ENCODE measurements at places on chromosomes 4 and X.

DNA sequence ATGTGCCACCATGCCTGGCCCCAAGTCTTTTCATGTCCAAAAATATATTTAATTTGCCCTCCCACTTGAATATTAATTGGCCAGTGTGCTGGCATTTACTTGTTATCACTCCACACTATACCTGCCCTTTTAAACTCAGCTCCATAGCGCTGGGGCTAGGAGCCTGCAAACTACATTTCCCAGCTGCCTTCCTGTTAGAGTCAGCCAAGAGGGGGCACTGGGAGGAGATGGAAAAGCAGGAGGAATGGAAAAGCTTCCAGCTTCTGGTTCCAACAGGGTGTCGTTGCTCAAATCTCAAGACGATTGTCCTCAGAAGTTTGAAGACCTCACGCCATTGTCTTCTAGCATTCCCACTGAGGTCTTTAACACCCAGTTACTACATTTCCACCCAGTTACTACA lies 315.5 kb downstream of the BCOR start:
- no peak for DNase-seq

- DNase-seq: no peak
These were observed 65.8 kb upstream of the SLC4A4 start for GRCh38 chr4:71272976-71273375.

GRCh38 chr4:24433515-24434214 lies 150.7 kb downstream of the DHX15 start:
- DNase-seq: no peak

DNA sequence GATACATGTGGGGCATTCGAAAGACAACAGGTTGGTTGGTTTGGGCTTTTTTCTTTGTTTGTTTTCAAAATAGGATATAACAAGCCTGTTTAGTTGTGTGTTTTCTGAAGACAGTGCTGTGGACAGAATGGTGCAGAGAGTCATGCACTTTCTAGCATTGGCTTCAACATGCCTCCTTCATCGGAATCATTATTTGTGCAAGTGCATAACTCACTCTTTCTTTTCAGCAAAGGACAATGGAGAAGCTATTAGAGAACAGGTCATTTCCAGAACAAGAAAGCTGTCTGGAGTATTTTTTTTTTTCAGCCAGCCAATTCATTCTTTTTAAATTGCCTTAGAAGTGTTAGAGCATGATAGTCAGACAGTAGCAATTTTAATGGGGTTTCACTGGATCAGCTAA lies 225.8 kb downstream of the STK32B start:
- no peak for DNase-seq

GRCh38 chr4:106034220-106034619 lies 138.9 kb downstream of the NPNT start:
- DNase-seq: no peak

DNA sequence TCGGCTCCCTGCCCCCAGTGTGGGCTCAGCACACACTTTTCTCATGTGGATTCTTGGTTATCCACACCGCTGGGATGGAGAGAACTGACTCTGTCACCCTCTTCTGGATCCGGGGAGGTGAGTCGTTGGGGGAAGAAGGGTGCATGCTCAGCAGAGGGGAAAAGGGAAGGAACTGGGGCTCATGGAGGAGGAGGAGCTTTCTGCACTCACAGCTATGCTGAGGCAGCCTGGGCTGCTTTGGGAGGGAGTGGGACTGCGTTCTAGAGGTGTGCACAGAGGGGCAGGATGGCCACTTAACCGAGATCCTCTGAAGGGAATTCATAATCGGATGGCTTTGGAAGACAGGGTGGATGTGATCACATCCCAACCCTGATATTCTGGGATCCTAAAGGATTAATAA lies 51.6 kb downstream of the RTL5 start:
- no peak for DNase-seq

DNA sequence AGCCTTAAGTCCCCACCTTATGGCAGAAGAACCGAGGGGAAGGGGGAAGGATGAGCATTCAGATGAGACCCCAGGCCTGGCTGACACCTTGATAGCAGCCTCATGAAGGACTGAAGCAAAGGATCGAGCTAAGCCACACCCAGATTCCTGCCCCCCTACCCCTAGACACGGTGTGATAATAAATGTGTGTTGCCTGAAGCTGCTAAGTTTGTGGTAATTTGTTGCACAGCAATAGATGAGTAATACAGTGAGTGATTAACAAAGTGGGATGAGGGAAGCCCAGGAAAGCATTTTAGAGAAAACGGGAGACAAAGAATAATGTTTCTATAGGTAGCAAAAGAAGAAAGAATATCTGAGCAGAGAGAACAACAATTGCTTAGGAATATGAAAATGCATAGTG lies 404.2 kb downstream of the MID1IP1 start:
- DNase-seq: no peak

DNA sequence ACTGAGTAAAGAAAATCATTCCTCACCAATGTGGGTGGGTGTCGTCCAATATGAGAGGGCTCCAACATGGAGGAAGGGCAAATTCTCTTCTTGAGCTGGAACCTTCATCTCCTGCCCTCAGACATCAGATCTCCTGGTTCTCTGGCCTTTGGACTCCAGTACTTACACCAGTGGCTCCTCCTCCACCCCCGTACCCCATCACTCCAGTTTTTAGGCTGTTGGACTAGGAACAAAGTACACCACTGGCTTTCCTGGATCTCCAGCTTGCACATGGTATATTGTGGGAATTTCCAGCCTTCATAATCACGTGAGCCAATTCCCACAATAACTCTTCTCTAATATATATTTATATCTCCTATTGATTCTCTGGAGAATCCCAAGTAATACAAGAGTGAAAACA lies 196.9 kb downstream of the PDHA2 start:
- no peak for DNase-seq

DNA sequence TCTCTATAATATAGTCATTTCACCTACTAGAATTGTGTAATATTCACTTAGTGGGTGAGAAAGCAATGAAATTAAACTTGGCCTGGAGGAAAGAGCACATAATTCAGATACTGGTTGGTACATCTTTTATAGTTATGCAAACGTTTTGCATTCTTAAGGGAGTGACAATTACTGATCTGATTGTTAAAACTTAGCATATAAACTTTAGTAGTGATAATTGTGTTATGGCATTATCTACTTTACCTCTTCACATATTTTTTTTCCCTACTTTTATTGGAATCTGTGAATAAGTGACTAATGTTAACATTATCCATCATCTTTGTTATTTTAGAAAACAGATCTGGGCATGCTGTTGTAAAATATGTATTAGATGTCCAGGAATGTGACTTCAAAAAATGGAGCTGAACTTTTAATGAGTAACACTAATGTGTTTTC lies 217.4 kb upstream of the GIMD1 start:
- no peak for DNase-seq

GRCh38 chr4:156825074-156825473 lies 146.5 kb downstream of the PDGFC start:
- DNase-seq: no peak

DNA sequence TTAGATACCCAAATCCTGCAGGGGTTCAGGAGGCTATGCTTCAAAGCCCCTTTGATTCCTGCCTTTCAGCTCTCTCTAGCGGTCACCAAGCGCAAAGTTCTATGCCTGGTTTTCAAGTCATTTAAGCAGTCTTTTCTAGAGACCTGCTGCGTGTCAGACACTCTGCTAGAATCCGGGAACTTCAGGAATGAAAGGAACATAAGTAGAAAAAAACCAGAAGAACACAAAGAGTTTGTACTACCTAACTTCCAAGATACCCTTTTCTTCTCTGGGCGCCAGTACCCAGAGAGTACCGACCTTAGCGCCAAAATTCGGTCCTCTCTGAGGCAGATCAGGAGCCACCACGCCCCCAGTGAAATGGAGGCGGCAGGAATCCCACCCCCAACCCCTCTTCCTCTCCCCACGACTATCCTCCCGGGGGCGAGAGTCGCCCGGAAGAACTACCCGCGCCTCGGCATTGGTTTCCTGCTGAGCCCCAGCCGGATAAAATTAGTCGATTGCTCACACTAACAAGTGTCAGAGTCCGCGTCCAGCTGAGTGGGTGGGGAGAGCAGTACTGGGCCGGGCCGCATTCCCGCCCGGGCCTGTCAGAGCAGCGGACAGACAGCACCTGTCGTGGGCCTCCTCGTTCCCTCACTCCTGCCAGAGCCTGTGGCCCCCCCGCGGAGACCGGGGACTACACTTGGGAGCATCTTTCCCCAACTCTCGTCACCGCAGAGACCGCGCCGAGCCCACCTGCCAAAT lies 78.8 kb downstream of the RLIM start:
- peak; percentile 26 for DNase-seq

- DNase-seq: no peak
These were observed 70.8 kb upstream of the IL15 start for GRCh38 chr4:141565379-141566089.

DNA sequence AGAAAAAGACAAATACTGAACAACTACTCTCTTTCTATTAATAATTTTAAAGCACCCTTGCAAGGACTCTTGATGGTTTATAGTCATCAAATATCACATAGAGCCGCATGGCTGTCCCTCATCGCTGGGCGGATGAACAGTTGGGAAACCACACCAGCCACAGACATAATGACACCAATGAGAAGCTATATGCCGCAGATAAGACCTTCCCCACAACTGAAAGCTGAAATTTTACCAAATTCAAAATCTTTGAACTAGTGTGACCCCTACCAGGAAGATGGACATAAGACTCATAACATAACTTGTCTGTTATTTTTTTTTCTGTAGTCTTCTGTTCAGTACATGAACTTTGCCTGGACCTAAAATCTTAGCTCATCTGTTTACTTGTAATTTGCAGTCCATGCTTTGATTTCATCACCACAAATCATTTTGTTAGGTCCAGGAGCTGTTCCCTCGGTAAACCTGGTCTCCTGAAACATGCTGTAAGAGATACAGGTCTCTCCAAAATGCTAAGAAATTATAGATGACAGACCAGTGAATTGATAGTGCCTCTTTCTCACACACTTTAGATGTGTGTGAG lies 157.3 kb upstream of the RAPGEF2 start:
- DNase-seq: no peak

- no peak for DNase-seq
These were observed 111.3 kb downstream of the ZNF674 start for GRCh38 chrX:46433892-46434291.

- no peak for DNase-seq
These were observed 371.4 kb downstream of the NLGN4X start for GRCh38 chrX:5857232-5857631.

GRCh38 chr4:37450309-37450708 lies 205.8 kb downstream of the NWD2 start:
- no peak for DNase-seq

GRCh38 chr4:38717604-38718003 lies 53.6 kb downstream of the KLF3 start:
- DNase-seq: no peak

All from occipital lobe (tissue), 3 donors.